ENCODE measurements at places on chromosomes 16 and 17.

DNA sequence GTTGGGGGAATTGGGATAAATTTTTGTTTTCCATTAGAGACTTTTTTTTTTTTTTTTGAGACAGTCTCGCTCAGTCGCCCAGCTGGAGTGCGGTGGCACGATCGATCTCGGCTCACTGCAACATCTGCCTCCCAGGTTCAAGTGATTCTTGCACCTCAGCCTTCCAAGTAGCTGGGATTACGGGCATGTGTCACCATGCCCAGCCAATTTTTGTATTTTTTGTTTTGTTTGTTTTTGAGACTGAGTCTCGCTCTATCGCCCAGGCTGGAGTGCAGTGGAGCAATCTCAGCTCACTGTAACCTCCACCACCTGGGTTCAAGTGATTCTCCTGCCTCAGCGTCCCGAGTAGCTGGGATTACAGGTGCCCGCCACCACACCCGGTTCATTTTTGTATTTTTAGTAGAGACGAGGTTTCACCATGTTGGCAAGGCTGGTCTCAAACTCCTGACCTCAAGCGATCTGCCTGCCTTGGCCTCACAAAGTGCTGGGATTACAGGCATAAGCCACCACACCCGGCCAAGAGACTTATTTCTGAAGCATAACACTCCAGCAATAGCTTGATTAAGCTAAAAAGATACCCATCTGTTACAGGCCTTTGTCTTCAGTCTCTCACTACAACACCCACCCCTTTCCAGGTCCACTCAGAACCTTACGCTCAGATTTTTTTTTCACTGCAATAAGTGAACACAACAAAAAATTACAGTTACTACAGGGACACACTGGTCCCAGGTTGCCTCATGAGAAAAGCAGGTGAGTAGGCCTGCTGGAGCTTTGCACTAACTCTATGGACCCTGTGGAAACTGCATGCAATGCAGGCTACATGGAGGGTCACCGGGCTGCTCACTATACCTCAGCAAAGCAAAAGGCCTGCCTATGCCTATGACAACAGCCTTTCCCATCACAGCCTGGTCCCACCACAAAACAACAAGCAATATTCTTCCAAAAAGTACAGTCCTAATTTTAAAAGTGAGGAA, 34.6 kb downstream of the KANSL1 start:
- no peak for DNase-seq

GRCh38 chr16:81237942-81238295, 570 bp upstream of the BCO1 start:
- DNase-seq = no peak

GRCh38 chr17:81449351-81449750, 54.1 kb downstream of the BAHCC1 start:
- no peak for DNase-seq

- peak; percentile 30 for DNase-seq
Observed at GRCh38 chr17:46002311-46002972, 3.4 kb downstream of the STH start.

DNA sequence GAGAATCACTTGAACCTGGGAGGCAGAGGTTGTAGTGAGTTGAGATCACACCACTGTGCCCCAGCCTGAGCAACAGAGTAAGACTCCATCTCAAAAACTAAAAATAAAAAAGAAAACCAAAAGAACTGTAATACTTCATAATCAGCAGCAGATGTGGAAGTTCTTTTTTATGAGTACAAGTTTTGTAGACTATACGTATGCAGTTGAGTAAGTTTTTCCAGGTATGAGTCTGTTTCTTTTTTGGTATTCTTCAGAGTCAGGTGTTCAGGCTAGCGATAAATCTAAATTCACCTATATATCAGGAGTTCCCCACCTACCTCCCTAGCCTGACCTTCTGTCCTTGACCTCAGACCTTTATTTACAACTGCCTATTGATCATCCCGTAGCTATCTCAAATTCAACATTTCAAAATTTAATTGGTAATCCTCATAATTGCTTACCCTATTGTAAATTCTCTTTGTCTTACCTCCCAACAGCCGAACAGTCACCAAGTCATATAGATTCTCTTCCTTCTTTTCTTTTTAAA, 10.7 kb downstream of the DCTN5 start:
- DNase-seq = no peak

DNA sequence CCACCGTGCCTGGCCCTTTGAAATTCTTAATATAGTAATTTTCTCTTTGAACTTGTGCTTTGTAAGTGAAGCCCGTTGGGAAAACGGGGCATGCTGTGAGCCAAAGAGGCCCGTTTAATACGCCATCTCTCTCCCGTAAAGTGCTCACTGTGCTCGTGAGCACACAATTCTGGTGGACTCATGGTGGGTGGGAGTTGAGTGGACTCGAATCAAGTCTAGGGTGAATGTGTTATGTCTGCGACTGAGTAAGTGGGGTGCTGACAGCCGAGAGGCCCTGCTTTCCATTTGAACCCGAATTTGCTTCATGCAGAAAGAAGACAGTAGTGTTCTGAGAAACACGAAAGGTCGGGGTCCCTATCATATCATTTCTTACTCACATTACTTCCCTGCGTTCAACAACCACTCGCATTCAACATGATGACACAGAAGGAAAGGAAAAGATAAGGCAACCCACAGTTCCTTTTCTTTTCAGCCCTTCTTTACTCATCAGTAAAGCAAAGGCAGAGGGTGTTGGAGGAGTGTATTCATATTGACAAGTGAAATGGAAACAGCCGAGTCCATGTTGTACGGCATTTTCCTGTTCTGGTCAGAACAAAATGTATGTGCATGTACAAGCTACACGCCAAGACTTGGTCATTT, 4.8 kb upstream of the ATP2A3 start:
- DNase-seq = no peak

DNA sequence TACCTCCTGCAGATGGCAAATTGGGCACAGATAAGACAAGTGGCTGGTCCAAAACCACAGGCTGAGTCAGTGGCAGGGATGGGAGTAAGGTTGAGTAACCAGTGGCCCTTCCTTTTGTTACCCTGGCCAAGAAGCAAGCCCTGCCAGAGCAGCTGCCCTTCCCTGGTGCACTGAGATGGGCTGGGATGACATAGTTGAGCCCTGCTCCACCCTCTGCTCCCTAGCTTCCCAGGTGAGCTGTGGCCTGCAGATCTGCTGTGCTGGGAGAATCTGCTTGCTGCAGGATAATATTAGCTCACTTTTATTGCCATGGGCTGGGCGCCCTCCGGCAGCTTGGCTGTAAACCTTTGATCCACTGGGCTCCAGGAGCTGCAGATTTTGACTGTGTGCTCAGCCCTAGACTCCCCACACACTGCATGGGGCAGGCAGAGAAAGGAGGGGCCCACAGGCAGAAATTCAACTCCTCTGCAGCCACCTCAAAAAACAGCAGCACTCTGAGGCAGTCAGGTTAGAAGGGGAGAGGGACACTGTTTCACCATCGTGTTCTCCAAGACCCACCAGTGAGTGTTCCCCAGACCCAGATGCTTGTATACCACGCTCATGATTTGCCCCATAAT, 101.8 kb downstream of the CBLN1 start:
- DNase-seq = no peak

DNA sequence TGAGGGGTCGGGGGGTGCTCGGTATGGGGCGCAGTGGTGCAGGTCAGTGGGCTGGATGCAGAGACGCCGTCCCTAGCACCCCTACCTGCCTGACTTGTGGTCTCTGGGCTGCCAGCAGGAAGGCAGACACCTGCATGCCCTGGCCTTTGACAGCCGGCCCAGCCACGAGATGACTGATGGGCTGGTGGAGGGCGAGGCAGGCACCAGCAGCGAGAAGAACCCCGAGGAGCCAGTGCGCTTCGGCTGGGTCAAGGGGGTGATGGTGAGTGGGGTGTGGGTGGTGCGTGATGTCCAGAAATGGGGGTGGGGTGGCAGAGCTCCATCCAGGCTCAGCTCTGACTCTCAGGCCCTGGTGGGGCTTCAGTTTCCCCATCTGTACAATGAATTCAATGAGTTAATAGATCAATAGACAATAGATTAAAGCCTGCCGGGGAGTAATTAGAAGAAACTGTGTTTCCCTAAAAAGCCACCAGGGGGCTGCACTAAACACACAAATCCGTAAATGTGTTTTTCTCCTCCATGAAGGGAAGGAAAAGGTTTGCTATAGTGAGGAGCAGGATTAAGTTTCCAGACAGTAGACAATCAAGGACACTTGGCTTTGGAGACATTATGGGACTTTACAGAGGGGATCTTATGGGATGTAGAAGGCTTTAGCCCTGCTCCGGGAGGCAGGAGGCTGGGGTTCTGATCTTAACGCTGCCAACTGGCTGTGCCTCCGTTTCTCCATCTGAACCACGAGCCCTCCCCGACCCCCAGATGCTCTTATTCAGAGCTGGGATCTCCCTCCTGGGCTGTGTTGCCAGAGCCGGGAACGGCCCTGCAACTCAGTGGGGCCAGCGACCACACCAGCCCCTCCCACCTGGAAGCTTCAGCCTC, 2.2 kb downstream of the SLC12A3 start:
- no peak for DNase-seq

GRCh38 chr17:43877031-43877430, 30.1 kb downstream of the CD300LG start:
- DNase-seq = no peak

DNA sequence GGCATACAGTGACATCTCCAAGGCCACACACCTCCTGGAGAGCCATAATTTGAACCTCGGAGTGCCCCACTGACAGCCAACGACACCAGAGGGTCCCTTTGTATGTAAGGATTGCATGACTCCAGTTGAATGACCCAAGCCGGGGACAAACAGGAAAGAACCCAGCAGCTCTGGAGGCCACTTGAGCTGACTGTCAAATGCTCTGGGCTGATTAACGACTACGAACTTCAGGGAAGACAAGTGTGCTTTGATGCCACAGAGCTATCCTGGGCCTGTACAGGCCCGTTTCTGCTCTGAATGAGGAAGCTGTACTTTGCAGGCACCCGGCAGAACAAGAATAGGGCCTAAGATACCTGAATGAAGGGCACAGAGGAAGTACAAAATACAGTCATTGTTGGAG, 404.6 kb downstream of the SLC39A11 start:
- no peak for DNase-seq

GRCh38 chr16:76676356-76676755, 399.2 kb downstream of the CNTNAP4 start:
- no peak for DNase-seq

DNA sequence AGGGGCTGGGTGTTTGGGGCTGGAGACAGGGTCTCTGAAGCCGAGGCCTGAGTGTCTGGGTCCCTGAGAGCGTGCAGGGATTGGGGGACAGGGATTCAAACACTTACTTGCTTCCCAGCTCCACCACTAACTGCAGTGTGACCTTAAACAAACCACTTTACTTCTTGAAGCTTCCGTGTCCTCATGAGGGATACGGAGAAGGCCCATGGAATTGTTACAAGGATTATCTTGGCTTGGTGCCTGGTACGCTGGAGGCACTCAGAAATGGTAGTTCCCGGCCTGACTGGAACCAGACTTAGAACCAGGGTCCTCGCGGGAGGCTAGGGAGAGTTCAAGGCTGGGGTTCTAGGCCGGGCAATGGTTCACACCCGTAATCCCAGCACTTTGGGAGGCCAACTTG, 2.9 kb upstream of the CXCL16 start:
- no peak for DNase-seq

DNA sequence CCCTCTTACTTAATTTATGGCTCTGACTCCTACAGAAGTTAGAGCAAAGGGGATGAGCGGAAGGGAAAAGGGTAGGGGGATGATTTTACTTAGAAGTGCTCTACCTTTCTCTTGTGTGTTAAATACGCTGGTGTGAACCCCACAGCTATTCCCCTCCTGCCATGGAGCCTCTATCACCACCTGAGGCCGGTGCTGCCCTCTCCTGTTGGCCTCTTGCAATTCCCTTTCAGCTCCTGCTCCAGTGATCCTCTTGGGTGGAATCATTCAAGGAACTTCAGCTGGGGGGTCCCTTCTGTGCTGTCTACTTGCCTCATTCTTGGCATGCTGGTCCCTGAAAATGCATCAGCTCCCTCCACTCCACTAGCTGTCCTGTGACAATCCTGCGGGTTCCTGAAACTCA, 41.8 kb upstream of the CDH8 start:
- peak; percentile 14 for DNase-seq

GRCh38 chr16:85567101-85567866, 45.8 kb upstream of the GSE1 start:
- no peak for DNase-seq

GRCh38 chr17:19534562-19535149, 1.0 kb downstream of the SLC47A1 start:
- no peak for DNase-seq

- DNase-seq = no peak
Observed at GRCh38 chr16:16075488-16076422, 126.3 kb downstream of the ABCC1 start.

GRCh38 chr17:43042025-43042628, 17.1 kb downstream of the RND2 start:
- DNase-seq = no peak

GRCh38 chr16:57862698-57863433, 60.6 kb upstream of the KIFC3 start:
- no peak for DNase-seq

DNA sequence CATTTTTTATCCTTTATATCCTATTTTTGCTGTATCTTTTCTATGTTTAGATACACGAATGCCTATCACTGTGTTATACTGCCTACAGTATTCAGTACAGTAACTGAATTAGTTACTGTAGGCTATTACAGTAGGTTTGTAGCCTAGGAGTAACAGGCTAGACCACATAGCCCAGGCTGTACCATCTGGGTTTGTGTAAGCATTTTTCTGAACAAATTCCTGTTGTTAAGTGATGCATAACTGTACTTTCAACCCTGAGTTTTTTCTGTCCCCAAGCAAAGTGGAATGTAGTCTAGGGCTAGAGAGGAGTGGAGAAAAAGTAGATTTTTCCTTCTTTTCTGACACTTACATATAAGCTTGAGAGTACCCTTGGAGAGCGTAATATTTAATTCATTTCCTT, 282.1 kb downstream of the HS3ST3B1 start:
- DNase-seq = no peak

GRCh38 chr17:17890773-17891759, 54.3 kb upstream of the SREBF1 start:
- DNase-seq = no peak

DNA sequence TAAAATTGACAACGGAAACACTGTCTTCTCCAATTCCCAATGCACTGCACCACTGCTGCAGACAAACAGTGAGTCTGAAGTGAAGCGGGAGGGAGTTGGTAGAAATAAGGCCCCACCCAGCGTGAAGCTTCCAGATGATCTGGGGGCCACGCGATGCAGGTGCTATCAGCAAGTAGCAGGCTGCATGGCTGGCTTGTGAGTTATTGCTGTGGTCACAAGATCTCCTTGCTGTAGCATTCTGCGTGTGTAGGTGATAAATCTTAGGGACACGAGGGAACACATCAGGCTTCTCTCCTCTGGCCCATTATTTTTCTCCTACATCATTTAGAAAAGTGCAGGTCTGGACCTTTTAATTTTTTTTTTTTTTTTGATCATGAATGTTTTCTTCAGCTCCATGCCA, 407.6 kb downstream of the TMEM114 start:
- DNase-seq = no peak
